ENCODE measurements at places on chromosomes 7 and 10.
A peak's percentile ranks its signal among the peaks of the same experiment; 100 is the strongest.

- no peak overlapping the region for H3K27ac ChIP-seq
- no peaks in the 10 kb centered on the region for H3K4me1 ChIP-seq
- H3K36me3 ChIP-seq, result no peaks in the 10 kb centered on the region
- H3K4me3 ChIP-seq, result no peak overlapping the region
- H3K27me3 ChIP-seq, result no peaks in the 10 kb centered on the region
- no peak for DNase-seq
These were observed 309.6 kb downstream of the AGMO start for GRCh38 chr7:15252181-15252580.

- H3K4me3 ChIP-seq, result no peak overlapping the region
- no peaks in the 10 kb centered on the region for H3K36me3 ChIP-seq
- no peaks in the 10 kb centered on the region for H3K4me1 ChIP-seq
- H3K27me3 ChIP-seq, result no peaks in the 10 kb centered on the region
- no peak overlapping the region for H3K27ac ChIP-seq
These were observed 199.4 kb downstream of the CYP26A1 start for GRCh38 chr10:93272884-93273675.

- no peaks in the 10 kb centered on the region for H3K4me1 ChIP-seq
- H3K27me3 ChIP-seq, result no peaks in the 10 kb centered on the region
- H3K4me3 ChIP-seq, result no peak overlapping the region
- H3K27ac ChIP-seq, result no peak overlapping the region
- H3K36me3 ChIP-seq, result no peaks in the 10 kb centered on the region
These were observed 61.1 kb upstream of the ZMIZ1 start for GRCh38 chr10:79007421-79008319.

DNA sequence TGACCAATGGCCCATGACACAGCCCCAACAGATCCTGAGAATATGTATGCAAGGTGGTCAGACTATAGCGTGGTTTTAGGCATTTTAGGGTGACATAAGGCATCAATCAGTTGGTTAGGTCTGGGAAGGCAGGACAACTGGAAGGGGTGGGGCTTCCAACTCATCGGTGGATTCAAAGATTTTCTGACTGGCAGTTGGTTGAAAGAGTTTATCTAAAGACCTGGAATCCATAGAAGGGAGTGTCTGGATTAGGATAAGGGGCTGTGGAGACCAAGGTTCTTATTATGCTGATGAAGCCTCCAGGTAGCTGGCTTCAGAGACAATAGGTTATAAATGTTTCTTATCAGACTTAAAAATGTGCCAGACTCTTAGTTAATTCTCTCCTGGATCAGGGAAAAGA, 60.3 kb upstream of the CFAP46 start:
- H3K4me1 ChIP-seq, result no peaks in the 10 kb centered on the region
- H3K4me3 ChIP-seq, result no peak overlapping the region
- H3K36me3 ChIP-seq, result no peaks in the 10 kb centered on the region
- peaks cover 6% of the 10 kb centered on the region for H3K27me3 ChIP-seq
- no peak overlapping the region for H3K27ac ChIP-seq

- H3K36me3 ChIP-seq, result no peaks in the 10 kb centered on the region
- no peaks in the 10 kb centered on the region for H3K27me3 ChIP-seq
- peaks cover 6% of the 10 kb centered on the region for H3K4me1 ChIP-seq
- peak overlapping the region; percentile 4 for H3K4me3 ChIP-seq
These were observed 9.2 kb upstream of the PWWP2B start for GRCh38 chr10:132387764-132388210.

DNA sequence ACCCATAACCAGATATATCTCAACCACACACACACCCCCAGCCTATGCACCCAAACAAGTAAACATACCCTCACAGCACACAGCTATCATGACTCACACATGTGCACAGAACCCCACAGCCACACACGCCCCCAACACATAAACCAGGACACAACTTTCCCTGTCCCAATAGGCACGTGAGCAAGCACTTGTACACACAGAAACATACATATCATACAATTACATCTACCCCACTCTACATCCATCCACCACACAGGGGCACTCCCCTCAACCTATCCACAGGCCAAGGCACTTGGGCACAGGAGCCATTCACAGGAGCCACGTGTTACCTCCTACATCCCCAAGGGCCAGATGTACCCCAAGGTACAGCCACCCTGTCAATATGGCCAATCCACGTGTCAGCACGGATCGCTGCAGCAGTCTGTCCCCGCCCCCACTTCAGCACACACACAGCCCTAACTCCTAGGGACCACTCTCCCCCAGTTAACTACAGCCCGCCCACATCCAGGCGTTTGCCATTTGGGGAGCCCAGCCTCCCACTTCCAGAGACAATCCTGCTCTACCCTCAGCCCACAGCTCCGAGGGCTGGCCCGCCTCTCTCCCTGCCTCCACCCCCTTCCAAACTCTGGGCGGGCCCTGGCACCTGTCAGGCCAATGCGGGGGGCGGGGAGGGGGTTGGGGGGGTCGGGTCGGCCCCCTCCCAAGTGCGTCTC, 163.5 kb downstream of the SH3PXD2A start:
- no peak overlapping the region for H3K27ac ChIP-seq
- no peaks in the 10 kb centered on the region for H3K4me1 ChIP-seq
- H3K4me3 ChIP-seq, result no peak overlapping the region
- no peaks in the 10 kb centered on the region for H3K36me3 ChIP-seq
- no peak for DNase-seq

DNA sequence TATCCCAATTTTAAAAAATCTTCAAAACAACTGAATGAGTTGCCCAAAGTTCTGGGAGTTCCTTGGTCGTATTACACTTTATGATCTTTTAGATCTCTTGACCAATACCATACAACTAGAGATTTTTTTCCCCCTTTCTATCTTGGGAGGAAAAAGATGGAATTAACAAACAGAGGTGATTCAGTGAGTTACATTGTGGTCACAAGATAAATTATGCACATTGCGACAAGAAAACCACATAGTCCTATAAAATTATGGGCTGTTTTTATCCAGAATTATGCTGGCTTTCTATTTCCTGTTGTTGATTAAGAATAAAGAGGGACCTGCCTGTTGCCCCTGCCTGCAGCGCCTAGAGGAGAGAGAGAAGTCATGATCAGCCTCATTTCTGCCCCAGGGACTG, 8.2 kb upstream of the SGPL1 start:
- H3K4me3 ChIP-seq, result no peak overlapping the region
- no peaks in the 10 kb centered on the region for H3K27me3 ChIP-seq
- H3K36me3 ChIP-seq, result no peaks in the 10 kb centered on the region
- H3K4me1 ChIP-seq, result no peaks in the 10 kb centered on the region

- no peaks in the 10 kb centered on the region for H3K36me3 ChIP-seq
- H3K27me3 ChIP-seq, result no peaks in the 10 kb centered on the region
- H3K4me1 ChIP-seq, result no peaks in the 10 kb centered on the region
- H3K4me3 ChIP-seq, result no peak overlapping the region
These were observed 26.0 kb upstream of the PCDH15 start for GRCh38 chr10:54826994-54827560.

DNA sequence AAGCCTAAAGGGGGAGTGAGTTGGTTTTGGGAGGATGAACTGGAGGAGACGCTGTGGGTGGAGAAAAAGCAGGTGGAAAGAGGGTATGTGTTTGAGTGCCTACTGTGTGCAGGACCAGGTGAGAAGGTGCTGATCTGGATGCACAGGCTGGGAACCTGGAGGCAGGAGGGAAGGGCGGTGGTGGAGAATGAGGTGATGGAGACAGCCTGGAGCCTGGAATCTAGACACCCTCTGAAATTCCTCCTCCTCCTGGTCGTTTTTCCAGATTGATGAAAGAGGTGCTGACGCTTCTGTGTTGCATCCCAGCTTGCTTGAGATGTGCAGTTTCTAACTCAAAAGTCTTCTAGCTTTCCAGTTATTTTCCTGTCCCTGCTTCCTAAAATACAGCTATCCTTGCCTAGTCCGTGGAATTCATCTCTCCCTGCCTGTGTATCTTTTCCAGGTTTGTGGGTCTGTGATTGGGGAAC, 67.5 kb downstream of the LRMDA start:
- no peaks in the 10 kb centered on the region for H3K36me3 ChIP-seq
- DNase-seq, result no peak
- no peak overlapping the region for H3K27ac ChIP-seq

DNA sequence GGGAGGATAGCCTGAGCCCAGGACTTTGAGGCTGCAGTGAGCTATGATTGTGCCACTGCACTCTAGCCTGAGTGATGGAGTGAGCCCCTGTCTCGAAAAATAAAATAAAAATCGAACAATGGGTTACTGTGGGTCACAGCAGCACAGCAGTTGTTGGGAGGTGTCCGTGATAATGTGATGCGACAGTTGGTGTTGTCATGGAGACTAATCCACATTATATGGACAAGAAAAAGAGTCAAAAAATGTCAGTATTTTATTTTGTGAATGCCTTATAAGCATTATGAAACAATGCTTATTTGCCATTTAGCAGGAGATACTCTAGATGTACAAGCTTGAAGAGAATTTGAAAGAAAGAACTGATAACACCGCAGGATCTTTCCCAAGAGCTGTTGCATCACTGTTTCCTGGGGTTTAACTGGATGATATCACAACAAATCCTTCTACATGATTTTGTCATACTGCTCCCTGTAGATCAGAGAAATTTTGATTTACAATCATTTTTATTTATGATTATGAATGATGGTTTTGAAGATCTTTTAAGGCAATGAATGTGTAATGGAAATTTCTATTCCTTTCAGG, 195.4 kb downstream of the BAMBI start:
- no peaks in the 10 kb centered on the region for H3K4me1 ChIP-seq
- no peak overlapping the region for H3K27ac ChIP-seq
- DNase-seq, result no peak
- no peaks in the 10 kb centered on the region for H3K27me3 ChIP-seq

DNA sequence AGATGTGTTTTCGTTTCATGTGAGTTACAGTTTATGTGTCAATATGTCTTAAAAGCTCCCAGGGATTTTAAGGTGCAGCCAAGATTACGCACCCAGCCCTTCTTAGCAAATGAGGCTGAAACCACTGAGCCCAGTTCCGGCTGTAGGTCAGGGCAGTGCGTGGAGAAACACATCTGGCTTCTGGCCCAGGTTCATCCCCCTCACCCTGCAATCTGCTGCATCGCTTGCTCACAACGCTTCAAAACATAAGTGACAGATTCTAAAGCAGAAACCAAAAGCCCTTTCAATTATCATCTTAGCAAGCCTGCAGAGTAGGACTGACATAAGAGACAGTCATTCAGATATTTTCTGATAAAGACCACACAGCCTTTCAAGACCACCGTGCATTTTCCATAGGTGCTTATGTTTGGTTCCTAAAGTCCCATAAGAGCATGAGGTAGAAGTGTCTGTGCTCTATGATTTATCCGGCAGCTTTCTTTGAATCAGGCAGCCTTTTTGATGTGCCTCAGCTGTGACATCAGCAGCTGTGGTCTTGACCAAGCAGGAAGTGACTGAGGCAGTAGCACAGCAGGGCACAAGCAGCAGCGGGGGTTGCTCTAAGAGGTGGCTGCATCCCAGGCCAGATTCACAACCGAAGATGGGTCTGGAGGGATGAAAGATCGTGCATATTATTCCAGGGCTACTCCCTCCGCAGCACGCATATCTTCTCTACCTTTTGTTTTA, 72.1 kb upstream of the LYZL2 start:
- H3K36me3 ChIP-seq, result no peaks in the 10 kb centered on the region
- H3K4me1 ChIP-seq, result peaks cover 84% of the 10 kb centered on the region
- peak overlapping the region; percentile 8 for H3K4me3 ChIP-seq
- H3K27ac ChIP-seq, result peak overlapping the region; percentile 87

- no peak for DNase-seq
- H3K27me3 ChIP-seq, result no peaks in the 10 kb centered on the region
- H3K4me3 ChIP-seq, result no peak overlapping the region
- H3K27ac ChIP-seq, result no peak overlapping the region
These were observed 70.4 kb downstream of the LYZL2 start for GRCh38 chr10:30559180-30559579.

DNA sequence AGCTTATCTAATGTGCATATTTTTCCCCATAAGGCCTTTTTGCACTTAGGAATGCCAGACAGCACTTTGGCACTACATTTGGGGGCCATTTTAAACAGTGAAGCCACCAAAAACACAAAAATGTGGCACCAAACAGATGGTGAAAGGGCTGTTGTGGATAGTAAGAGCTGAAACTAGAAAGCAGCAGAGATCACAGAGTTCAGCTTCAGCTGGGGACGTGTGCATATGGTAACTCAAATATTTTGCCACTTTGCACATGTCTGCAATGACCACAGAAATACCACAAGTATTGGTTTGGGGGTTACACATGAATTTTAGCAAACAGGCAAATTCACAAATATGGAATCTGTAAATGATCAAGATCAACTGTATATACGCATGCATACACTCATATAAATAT, 72.8 kb downstream of the PODXL start:
- no peak overlapping the region for H3K27ac ChIP-seq
- H3K4me3 ChIP-seq, result no peak overlapping the region
- H3K36me3 ChIP-seq, result peaks cover 30% of the 10 kb centered on the region
- H3K27me3 ChIP-seq, result no peaks in the 10 kb centered on the region
- no peaks in the 10 kb centered on the region for H3K4me1 ChIP-seq
- no peak for DNase-seq

- no peak overlapping the region for H3K27ac ChIP-seq
- H3K27me3 ChIP-seq, result no peaks in the 10 kb centered on the region
- DNase-seq, result no peak
- no peak overlapping the region for H3K4me3 ChIP-seq
These were observed 160.9 kb downstream of the LRRC4 start for GRCh38 chr7:127870231-127870907.

- no peaks in the 10 kb centered on the region for H3K27me3 ChIP-seq
- no peak for DNase-seq
- H3K36me3 ChIP-seq, result no peaks in the 10 kb centered on the region
- no peak overlapping the region for H3K27ac ChIP-seq
These were observed 634.1 kb downstream of the GALNT17 start for GRCh38 chr7:71766016-71766415.

- H3K27ac ChIP-seq, result no peak overlapping the region
- no peaks in the 10 kb centered on the region for H3K27me3 ChIP-seq
- H3K4me3 ChIP-seq, result no peak overlapping the region
- no peaks in the 10 kb centered on the region for H3K36me3 ChIP-seq
- peak; percentile 56 for DNase-seq
- H3K4me1 ChIP-seq, result no peaks in the 10 kb centered on the region
These were observed 98.9 kb downstream of the NEURL1 start for GRCh38 chr10:103592186-103593021.

DNA sequence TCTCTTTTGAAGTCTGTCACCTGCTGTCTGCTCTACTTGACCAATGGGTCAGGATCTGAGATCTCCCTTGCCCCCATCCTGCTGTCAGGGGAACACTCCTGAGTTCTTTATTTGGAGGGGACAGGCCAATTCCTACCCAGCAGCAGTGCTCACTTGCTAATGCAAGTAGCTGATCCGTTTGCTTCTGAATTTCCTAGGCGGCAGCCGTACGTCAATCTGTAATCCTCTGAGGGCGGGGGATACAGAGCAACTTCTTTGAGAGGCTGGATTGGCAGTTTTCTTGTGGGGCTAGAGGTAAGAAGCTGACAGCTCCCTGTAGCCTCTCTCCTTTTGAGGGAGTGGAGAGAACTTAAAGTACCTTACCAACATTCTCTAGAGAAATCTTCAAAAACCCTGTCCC, 36.6 kb downstream of the TYW1 start:
- no peak for DNase-seq
- peaks cover 20% of the 10 kb centered on the region for H3K36me3 ChIP-seq
- no peaks in the 10 kb centered on the region for H3K27me3 ChIP-seq
- H3K4me1 ChIP-seq, result no peaks in the 10 kb centered on the region

All from DND-41 (cell line).